ENCODE measurements at places on chromosomes 16 and 17.
A peak's percentile ranks its signal among the peaks of the same experiment; 100 is the strongest.

DNA sequence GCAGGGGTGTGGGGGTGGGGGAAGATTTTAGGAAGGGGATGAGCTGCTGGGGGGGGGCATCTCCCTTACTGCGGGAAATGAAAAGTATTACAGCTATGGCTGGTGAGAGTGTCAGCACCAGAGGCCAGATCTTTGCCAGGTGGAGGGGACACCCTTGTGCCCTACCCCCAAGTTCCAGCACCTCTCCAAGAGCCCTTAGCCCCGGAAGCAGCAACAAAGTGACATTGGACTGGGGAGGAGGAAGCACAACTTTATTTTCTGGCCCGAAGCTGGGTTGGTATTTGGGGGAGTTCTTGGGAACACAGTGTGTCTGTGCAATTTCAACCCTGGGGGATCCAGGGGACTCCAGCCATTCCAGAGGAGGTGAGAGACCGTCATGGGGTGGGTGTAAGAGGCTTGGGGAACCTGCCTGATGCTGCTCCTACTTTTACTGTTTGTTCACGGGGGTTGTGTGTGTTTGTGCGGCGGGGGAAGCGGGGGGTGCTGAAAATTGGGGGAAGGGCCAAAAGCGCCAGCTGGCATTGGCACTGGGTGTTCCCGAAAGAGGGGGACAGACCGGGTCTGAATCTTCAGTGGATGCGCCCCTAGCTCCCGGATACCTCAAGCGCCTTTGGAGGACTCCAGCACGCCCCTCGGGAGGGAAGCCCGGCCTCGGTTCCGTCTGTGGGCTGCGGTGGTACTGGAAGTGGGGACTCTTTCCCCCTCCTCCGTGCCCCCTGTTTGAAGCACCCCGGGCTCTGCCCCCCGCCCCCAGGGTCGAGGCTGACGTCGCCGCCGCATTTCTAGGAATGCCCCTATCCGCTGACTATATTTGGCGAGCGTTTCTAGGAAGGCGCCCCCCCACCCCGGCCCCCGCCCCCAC is 230.3 kb downstream of the MRTFB start:
- DNase-seq = no peak

DNA sequence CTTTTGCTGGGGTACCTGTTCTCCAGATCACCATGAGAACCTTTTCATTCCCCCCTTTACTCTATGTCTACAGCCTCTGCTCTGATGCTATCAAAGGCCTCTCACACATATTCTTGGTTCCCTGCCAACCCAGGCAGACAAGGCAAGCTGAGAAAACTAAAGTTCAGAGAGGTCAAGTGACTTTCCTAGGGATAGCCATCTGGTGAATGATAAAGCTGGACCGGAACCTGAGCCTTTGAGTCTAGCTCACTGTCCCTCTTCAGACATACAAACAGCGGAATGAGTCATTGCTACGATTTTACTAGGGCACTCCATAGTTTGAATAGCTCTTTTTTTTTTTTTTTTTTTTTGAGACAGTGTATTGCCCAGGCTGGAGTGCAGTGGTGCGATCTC is 73.3 kb downstream of the XYLT1 start:
- peak; percentile 83 for DNase-seq

- no peak for DNase-seq
These were observed 320.5 kb downstream of the SNX29 start for GRCh38 chr16:12296991-12297390.

DNA sequence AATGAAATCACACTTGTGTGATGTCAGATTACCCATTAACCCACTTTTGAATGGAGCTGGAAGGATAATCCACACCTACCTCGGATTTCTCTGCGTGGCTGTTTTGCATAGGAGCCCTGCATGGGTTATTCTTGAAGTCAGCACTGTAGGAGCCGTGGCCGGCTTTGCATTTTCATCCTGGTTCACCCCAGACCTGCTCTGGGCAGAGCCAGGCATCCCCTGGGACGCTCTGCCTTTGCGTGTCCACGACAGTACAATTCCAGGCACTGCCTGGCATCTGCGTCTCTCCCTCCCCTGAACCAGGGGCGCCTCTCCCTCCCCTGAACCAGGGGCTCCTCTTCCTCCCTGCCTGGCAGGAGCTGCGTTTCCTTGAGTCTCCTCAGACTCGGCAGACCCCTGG is 29.7 kb upstream of the ZNF750 start:
- no peak for DNase-seq

- DNase-seq = no peak
These were observed 379.0 kb upstream of the SOX9 start for GRCh38 chr17:71741836-71742235.

- peak; percentile 54 for DNase-seq
These were observed 55.1 kb downstream of the SRCIN1 start for GRCh38 chr17:38550661-38551060.

DNA sequence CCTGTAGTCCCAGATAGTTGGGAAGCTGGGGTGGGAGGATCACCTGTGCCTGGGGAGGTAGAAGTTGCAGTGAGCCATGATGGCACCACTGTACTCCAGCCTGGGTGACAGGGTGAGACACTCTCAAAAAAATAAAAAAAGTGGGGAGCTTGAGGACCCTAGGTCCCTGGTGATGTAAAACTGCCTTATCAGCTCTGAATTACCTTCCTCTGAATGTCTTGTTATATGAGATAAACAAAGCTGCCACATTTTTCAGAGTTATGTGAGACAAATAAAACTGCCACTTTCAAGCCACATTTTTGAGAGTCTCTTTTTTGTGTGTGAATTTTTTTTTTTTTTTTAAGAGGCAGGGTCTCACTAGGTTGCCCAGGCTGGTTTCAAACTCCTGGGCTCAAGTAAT is 32.0 kb upstream of the B4GALNT2 start:
- no peak for DNase-seq

DNA sequence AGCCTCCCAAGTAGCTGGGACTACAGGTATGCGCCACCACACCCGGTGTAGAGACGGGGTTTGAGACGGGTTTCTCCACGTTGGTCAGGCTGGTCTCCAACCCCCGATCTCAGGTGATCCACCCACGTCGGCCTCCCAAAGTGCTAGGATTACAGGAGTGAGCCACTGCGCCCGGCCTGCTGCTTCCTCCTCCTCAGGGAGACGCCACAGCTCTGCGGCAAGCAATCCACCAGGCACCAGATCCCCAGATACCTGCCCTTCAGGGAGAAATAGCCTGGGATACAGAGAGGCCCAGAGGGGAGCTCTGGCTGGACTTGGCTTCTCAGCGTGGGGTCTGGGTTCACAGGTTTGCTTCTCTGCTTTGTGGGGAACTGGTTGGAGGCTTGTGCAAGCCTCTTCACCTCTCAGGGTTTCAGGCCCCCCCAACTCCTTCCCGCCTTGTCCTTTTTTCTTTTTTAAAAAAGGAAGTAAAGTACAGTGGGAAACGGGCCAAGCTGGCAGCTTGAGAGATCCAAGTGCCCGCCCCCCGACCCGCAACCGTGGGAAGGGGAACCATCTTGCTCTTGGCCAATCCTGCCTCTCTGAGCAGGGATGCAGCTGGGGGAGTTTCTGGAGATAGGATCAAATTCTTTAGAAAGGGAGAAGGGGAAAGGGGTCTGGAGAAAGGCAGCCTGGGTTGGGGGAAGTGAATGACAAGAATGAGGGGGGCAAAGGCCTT is 2.6 kb upstream of the SPHK1 start:
- peak; percentile 49 for DNase-seq

DNA sequence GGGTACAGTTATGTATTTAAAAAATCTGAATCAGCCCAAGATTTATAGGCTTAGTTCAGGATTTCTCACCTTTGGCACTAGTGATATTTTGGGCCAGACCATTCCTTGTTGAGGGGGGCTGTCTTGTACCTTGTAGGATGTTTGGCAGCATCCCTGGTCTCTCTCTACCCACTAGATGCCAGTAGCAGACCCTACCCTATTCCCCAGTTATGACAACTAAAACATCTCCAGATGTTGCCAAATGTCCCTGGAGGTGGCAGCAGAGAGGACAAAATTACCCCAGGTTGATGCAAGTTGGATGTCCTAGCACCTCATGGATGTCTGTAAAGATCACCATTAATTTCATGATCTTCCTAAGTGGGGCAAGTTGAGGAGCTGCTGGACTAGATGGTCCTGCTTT is 45.8 kb downstream of the SYT17 start:
- no peak for DNase-seq

DNA sequence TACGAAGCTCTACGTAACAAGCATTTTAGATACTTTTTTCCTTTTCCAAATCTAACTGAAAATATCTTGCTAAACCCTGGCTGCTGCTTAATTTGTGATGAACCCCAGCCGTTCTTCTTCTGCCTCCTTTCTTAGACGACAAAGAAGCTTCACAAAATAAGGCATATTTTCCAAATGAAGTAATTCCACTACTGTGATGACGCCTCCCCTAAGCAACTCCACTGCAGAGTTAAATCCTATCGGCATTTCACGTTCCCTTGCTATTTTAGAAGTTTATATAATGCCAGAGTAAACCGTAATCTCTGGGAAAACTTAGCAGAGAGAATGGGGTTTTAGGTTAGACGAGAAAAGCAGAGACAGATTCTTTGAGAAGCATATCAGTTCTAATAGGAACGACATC is 683.1 kb upstream of the SALL1 start:
- peak; percentile 47 for DNase-seq

- DNase-seq = no peak
These were observed 73.1 kb downstream of the LMF1 start for GRCh38 chr16:897701-898100.

DNA sequence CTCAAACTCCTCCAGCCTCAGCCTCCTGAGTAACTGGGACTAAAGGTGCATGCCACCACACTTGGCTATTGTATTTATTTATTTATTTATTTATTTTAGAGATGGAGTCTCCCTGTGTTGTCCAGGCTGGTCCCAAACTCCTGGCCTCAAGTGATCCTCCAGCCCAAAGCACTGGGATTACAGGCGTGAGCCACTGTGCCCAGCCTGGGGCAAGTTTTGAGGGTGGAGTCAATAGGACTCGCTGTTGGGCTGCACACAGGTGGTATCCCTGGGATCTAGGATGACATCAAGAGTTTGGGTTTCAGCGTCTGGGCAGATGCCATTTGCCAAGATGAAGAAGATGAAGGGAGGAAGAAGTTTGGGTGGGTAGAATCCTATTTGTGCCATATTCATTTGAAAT is 213.9 kb downstream of the GSG1L start:
- no peak for DNase-seq

GRCh38 chr17:12721581-12721980 is 55.9 kb downstream of the MYOCD start:
- no peak for DNase-seq

DNA sequence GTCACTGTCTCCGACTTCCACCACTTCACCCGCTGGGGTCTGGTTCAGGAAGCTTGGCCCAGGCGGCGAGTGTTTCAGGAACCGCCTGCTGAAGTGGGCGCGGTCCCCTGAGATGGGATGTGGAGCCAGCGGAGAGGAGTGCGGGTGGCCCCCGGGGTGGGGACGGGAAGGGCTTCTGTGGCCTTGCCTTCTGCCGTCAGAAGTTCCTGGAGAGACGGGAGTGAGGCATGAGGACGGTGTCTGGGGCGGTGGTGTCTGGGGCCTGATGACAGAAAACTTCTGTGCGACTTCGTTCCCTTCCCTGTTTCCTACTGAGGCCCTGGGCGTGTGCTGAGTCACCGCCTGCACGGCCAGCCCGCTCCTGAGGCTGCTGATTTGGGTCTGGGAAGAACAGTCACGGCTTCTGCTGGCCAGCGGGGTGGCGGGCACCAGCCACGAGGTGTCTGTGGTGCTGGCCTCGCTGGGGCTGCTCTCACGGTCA is 12.3 kb upstream of the NLRC3 start:
- DNase-seq = no peak

DNA sequence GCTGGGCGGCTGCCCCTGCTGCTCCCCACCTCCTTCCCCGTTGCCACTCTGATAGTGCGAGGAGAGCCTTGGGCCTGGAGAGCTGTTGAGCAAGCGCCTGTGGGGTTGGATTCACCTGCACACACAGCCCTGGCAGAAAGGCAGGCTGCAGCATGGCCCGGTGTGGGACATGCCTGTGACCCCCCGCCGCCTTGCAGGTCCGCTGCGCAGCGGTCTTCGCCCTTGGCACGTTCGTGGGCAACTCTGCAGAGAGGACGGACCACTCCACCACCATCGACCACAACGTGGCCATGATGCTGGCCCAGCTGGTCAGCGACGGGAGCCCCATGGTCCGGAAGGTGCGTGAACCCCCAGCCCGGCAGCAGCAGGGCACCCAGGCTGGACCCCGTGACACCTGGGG is 106.8 kb upstream of the CHMP6 start:
- no peak for DNase-seq

- DNase-seq = no peak
These were observed 4.8 kb downstream of the PRSS53 start for GRCh38 chr16:31083981-31084380.

DNA sequence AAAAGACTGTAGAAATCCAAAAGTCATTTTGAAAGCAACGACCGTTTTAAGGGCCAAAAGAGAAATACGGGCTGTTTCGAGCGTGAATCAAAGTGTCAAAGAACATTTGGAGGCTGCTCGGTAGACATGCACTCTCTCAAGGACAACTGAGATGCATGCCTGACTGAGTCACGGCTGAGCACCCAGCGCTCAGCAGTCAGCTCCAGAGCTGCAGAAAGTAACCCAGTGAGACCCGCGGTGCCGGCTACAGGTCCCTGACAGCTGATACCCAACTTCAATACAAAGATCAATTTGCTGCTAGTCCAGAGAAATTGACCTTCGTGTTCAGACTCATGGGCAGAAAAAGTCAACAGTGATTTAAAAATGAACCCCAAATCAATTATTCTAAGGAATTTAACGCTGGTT is 214.9 kb downstream of the STX8 start:
- DNase-seq = peak; percentile 68

DNA sequence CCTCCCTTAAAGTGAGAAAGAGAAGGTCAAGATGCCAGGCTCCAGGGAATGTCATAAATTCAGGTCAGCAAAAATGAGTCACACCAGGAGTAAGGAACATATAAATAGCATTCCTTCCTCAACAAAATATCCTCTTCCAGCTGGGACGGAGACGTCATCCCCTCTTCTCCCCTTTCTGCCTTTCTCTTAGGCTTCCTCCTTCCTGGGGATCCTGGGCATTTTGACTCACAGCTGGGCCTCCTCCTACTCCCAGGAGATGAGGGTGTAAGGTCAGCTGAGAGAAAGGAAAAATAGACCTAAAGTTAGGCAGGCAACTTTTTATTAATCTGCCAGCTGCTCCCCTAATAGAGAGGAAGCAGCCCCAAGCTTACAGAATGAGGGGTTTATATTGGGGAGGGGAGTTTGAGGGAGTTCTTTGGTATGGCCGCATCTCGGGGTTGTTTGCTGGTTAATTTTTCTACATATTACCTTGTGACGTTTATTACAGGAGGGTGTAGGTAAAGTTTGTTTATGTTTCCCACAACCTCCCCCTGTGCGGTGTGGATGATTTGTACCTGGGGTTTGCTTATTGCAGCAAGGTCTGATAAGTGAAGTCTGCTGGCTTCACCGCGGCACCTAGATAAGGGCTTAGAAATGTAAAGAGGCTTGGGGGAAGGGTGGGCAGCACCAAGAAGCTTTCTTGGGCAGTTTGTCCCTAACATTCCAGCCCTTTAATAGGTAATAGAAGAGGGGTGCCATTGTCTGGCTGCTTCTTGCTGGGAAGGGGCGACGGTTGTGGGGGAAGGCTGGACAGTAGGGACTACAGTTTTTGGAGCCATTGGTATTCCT is 7.1 kb upstream of the ZNF747 start:
- DNase-seq = peak; percentile 82

DNA sequence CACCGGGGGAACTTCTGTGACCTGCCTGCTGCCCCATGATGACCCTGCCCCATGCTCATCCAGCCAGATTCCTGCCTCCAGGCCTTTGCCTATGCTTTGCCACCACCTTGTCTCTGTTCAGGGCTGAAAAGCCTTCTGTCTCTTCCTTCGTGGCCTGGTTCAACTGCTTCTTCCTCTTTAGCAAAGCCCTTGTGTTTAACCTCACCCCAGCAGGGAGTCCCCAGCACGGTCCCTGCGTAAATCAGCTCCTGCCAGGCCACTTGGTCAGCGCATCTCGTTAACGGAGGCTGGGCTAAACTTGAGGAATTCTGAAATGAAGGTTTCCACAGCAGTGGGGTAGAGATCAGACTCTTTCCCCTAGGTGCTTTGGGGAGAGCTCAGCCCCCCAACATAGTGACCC is 16.1 kb upstream of the KCNJ12 start:
- DNase-seq = no peak

All from IMR-90 (cell line).